Stimulated activated CD4-positive, alpha-beta T cell treated with anti-CD3 and anti-CD28 coated beads, Interleukin-1b, Interleukin-23, amount 100 ng/mL, for 4 hours (primary cell): ENCODE measurements at places on chromosomes 16 and 17.

DNA sequence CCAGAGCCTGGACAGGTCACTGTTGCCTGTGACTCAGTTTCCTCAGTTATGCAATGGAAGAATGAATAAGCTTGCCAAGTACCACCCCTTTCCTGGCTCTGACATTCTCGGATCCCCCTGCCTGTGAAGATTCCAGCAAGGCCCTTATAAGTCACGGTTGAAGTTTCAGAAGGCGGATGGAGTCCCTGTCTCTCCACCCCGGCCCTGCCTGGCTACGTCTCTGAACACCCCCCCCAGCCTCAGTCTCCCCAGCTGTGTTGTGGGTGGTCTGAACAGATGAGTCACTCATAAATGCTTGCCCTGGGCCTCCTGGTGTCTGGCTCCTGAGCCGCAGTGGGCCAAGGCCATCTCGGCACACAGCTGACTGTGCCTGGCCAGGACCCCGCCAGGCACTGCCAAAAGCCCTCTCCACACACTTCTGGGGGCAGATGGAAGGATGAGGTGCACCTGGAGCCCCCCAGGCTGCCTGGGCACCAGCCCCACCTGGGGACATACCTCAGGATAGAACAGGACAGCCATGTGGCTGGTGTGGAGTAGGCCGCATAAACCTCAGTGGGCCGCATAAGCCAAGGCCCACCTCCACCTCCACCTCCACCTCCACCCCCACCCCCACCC lies 15.4 kb downstream of the VASN start:
- no peak for DNase-seq

- no peak for DNase-seq
These were observed 27.8 kb downstream of the KNOP1 start for GRCh38 chr16:19690196-19690595.

- DNase-seq = no peak
These were observed 855 bp downstream of the SLC22A31 start for GRCh38 chr16:89199241-89200123.

DNA sequence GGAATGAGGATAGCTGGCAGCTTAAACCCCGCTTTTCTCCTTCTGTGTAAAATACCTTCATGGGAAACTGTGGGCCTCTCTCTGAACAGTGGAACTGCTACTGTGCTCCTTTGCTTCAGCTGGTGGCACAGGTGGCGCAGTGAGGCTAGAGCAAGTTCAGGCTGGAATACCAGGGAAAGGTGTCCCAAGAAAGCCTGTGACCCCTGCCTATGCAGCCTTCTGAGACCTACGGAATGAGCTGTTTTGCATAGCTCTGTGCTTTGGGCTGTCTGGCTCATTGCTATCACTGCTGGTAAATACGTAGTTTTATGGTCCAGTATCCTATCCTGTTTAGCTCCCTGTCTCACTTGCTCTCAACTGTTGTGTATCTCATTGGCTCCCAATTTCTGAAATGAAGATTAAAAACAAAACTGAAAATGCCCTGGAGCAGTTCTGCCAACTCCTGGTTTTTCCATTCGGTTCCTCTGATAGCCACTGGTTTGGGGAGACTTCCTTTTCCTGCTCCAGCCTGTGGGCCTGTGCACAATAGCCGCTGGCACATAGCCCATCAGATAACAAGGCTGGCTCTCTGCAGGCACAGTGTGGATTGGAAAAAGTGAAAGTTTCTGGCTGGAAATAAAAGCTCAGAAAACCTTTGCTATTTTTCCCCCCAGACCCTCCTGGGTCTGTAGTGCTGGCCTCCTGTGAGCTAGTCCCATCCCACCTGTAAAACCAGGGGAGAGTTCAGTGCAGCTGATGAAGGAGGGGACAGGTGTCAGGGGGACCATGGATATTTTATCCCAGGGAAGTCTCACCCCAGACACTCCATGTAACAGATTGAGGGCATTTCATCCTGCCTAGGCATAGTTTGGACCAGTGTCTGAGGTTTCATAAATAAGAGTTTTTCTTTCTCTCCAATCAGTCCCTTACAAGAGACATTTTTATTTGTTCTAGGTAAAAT lies 24.0 kb downstream of the LIMD2 start:
- no peak for DNase-seq

- DNase-seq = peak; percentile 15
These were observed 250.8 kb upstream of the RPL38 start for GRCh38 chr17:73952480-73953205.

GRCh38 chr17:68613739-68614298 lies 12.7 kb upstream of the FAM20A start:
- DNase-seq = no peak

- no peak for DNase-seq
These were observed 11.0 kb downstream of the TUFM start for GRCh38 chr16:28834873-28835863.

- peak; percentile 30 for DNase-seq
These were observed 7.5 kb downstream of the UBE2Z start for GRCh38 chr17:48915459-48916282.

DNA sequence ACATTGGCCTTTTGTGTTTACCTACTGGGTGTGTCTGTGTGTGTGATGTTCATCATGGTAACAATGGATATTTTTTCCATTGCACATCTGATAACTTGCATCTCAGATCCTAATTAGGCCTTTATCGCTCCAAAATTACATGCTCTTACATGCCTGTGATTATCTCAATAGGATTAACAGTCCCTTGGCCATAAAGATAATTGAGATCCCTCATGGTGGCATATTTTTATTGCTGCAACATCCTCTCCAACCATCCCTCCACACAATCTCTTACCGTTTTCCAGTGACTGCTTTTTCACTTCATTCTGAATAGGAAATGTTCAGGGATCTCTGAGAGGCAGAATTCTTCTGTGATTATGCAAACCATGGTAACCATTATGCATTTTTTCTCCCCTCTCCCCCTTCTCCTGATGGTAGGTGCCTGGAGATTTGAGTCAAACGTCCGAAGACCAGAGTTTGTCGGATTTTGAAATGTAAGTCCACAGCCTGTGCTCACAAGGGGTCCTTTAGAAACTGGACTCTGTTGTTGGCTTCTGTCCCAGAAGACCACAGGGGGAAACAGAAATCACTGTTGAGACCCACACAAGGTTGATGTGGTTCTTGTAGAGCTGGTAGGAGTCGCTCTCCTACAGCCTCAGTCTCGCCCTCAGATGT lies 405.5 kb downstream of the CPPED1 start:
- DNase-seq = no peak
